GM23248 (cell line): ENCODE measurements at places on chromosomes 3 and 15. TPM values are rescaled to one million over a fixed set of nuclear protein-coding genes. Genes with fewer than 3 reads are reported as not detected.
A peak's percentile ranks its signal among the peaks of the same experiment; 100 is the strongest.

The CLDN1 gene
- 0.32 and 0.38 TPM in 2 replicates for total RNA-seq

GRCh38 chr3:128270559-128271492 is 117.5 kb downstream of the EEFSEC start:
- H3K4me3 ChIP-seq: no peak overlapping the region
- no peaks in the 10 kb centered on the region for H3K27me3 ChIP-seq
- no peak overlapping the region for H3K27ac ChIP-seq
- peaks cover 8% of the 10 kb centered on the region for H3K4me1 ChIP-seq

GRCh38 chr3:152183473-152183872 is 85.3 kb upstream of the MBNL1 start:
- no peaks in the 10 kb centered on the region for H3K36me3 ChIP-seq
- no peak for DNase-seq
- H3K4me1 ChIP-seq: peaks cover 14% of the 10 kb centered on the region
- H3K4me3 ChIP-seq: no peak overlapping the region
- no peaks in the 10 kb centered on the region for H3K27me3 ChIP-seq

- H3K4me1 ChIP-seq: no peaks in the 10 kb centered on the region
- H3K27ac ChIP-seq: no peak overlapping the region
- H3K27me3 ChIP-seq: no peaks in the 10 kb centered on the region
- H3K4me3 ChIP-seq: no peak overlapping the region
- no peaks in the 10 kb centered on the region for H3K36me3 ChIP-seq
- DNase-seq: no peak
These were observed 106.9 kb downstream of the ULK4 start for GRCh38 chr3:41854956-41855355.

GRCh38 chr3:150544041-150544440 is 2.3 kb downstream of the SERP1 start:
- peaks cover 31% of the 10 kb centered on the region for H3K36me3 ChIP-seq
- peak overlapping the region; percentile 95 for H3K27ac ChIP-seq
- peak; percentile 85 for DNase-seq
- no peaks in the 10 kb centered on the region for H3K27me3 ChIP-seq

The IMPDH2 gene
- 192 and 210 TPM in 2 replicates for total RNA-seq

The TYRO3 gene
- 5.2 and 7.5 TPM in 2 replicates for total RNA-seq

GRCh38 chr15:70411143-70411863 is 313.6 kb upstream of the TLE3 start:
- peaks cover 22% of the 10 kb centered on the region for H3K27me3 ChIP-seq
- H3K27ac ChIP-seq: no peak overlapping the region
- no peaks in the 10 kb centered on the region for H3K4me1 ChIP-seq
- no peak for DNase-seq
- H3K4me3 ChIP-seq: no peak overlapping the region
- H3K36me3 ChIP-seq: no peaks in the 10 kb centered on the region

The PPP1R14D gene
- not detected in 2 replicates for total RNA-seq

The SPTBN5 gene
- 0.11 and 0.25 TPM in 2 replicates for total RNA-seq

GRCh38 chr3:188584162-188584529 is 430.2 kb downstream of the LPP start:
- peaks cover 28% of the 10 kb centered on the region for H3K4me1 ChIP-seq
- H3K36me3 ChIP-seq: no peaks in the 10 kb centered on the region
- no peaks in the 10 kb centered on the region for H3K27me3 ChIP-seq
- H3K4me3 ChIP-seq: peak overlapping the region; percentile 54
- H3K27ac ChIP-seq: peak overlapping the region; percentile 46
- peak; percentile 87 for DNase-seq
